ENCODE measurements at places on chromosomes 12 and 14.

DNA sequence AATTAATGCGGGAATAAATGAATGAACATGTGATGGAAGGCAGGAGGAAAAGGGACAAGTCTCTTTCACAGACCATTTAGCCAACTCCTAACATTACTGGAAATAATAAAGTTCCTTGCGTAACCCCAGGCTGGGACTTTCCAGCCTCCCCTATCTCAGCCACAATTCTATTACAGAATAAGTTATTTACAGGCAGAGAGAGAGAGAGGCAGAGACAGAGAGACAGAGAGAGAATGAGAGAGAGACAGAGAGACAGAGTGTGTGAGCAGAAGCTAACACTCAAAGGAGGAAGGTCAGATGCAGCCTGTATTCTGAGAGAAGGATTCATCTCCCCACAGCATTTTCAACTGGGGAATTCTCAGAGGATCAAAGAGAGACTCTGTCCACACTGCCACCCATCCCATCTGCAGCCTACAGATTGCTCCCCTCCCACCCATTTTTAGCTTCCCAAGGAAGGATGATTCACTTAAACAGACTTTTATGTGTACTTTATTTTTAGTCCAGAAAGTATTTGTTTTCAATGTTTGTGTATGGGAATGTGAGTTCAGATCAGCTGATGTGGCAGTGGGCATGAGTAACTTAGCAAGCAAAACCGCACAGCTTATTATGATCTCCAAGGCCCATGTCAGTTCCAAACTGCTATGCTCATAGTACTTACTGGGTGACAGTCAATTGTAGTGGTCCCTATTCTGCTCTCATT is 165.7 kb downstream of the CAND1 start:
- DNase-seq = no peak

- no peak for DNase-seq
Measured at GRCh38 chr12:96103067-96103644, 67.8 kb upstream of the LTA4H start.

DNA sequence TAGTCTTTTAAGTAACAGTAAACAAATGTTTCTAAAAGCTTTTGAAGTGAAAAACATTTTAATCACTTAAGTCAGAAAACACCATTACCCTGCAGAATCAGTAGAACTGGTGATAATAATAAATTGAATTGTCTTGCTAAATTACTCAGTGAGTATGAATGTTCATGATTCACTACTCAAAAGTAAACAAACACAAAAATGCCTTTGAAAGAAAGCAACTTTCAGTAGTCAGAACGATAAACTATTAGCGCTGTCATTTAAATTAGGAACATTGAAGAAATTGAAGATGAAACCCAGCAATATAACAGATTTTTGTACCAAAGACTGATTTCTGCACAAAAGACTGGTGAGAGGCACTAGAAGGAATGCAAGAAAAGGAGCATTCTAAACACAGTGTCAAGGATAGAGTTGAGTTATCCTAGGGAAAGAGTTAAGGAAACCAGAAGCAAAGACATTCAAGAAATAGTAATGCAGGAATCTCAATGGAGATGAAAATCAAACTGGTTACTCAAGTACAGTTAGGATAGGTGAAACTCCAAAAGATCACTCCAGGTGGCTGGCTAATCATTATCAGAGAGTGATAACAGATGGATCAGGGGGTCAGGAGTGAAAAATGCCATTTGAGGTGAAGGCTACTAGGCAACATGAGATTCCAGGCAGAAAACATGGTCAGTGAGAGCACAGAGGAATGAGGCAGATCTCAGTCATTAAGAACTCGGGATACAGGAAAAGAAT is 77.4 kb upstream of the ALG10 start:
- DNase-seq = no peak

GRCh38 chr12:70553391-70553859 is 83.8 kb downstream of the PTPRB start:
- no peak for DNase-seq

DNA sequence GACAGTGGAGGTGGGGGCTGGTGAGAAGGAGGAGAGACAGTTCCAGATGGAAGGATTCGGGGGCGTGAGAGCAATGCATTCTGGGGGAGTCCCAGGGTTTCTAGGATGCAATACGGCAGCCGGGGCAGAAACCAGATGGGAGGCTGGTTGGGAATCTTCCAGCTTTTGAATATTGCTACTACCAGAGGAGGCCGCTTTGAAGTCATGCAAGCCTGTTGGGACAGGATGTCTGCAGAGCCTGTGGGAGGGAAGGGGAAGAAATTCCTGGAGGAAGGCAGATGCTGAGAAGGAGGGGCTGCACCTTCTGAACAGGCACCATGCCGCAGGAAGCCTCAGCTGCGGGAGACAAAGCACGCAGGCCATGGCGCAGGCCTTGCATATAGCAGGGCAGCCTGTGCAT is 105.4 kb downstream of the APAF1 start:
- no peak for DNase-seq
